Activated CD4-positive, alpha-beta memory T cell treated with anti-CD3 and anti-CD28 coated beads, Interleukin-2, amount 10 ng/mL, durations not matched to agents 7 days and 5 days (primary cell): ENCODE measurements at places on chromosomes 7 and 10. TPM values are rescaled to one million over a fixed set of nuclear protein-coding genes. Genes with fewer than 3 reads are reported as not detected.

The ANKRD1 gene
- not detected for total RNA-seq

The NUB1 gene
- total RNA-seq, result 62.1 TPM

The EPO gene
- total RNA-seq, result not detected

The FGFR2 gene
- total RNA-seq, result 0.30 TPM

The OR2A7 gene
- 3.0 TPM for total RNA-seq

The FAM25G gene
- total RNA-seq, result not detected

The DMBT1 gene
- total RNA-seq, result not detected

The SH2B2 gene
- total RNA-seq, result 2.3 TPM

The ZWINT gene
- 78.2 TPM for total RNA-seq

The CASP7 gene
- 39.3 TPM for total RNA-seq

The ZP3 gene
- 9.3 TPM for total RNA-seq

The OR2A42 gene
- total RNA-seq, result not detected

The STARD3NL gene
- total RNA-seq, result 28.9 TPM

The CCDC172 gene
- total RNA-seq, result not detected

The RAPGEF5 gene
- total RNA-seq, result 0.43 TPM

The ADGRA1 gene
- not detected for total RNA-seq

The ADRB1 gene
- 0.20 TPM for total RNA-seq

The DKK1 gene
- not detected for total RNA-seq

The SYCE1 gene
- total RNA-seq, result not detected

The KCND2 gene
- total RNA-seq, result not detected

The BAMBI gene
- 0.23 TPM for total RNA-seq

The PPP1R17 gene
- not detected for total RNA-seq

The SFTPA1 gene
- not detected for total RNA-seq

The VSTM2A gene
- total RNA-seq, result not detected

The POLR2J2 gene
- 8.8 TPM for total RNA-seq

The UPP1 gene
- total RNA-seq, result 154 TPM

The MMD2 gene
- not detected for total RNA-seq

The EBF3 gene
- total RNA-seq, result not detected

The SPDYE2 gene
- total RNA-seq, result not detected

The KLLN gene
- total RNA-seq, result 0.81 TPM

The GPR141 gene
- total RNA-seq, result not detected

The PDZD7 gene
- total RNA-seq, result 1.1 TPM

The OGA gene
- total RNA-seq, result 145 TPM

The FOXI2 gene
- total RNA-seq, result not detected

The TLX1 gene
- total RNA-seq, result not detected

The SEMA3D gene
- total RNA-seq, result not detected

The ADO gene
- 22.2 TPM for total RNA-seq

The FXYD4 gene
- total RNA-seq, result not detected

The UBN2 gene
- total RNA-seq, result 11.6 TPM

The ADRA2A gene
- not detected for total RNA-seq

The VSTM4 gene
- 0.10 TPM for total RNA-seq

The SFXN2 gene
- total RNA-seq, result 10.8 TPM

The PRPS1L1 gene
- total RNA-seq, result not detected

The AKR1C2 gene
- total RNA-seq, result not detected

The SPDYE11 gene
- total RNA-seq, result not detected
